MM.1S (cell line): ENCODE measurements at places on chromosomes 11 and 22.

DNA sequence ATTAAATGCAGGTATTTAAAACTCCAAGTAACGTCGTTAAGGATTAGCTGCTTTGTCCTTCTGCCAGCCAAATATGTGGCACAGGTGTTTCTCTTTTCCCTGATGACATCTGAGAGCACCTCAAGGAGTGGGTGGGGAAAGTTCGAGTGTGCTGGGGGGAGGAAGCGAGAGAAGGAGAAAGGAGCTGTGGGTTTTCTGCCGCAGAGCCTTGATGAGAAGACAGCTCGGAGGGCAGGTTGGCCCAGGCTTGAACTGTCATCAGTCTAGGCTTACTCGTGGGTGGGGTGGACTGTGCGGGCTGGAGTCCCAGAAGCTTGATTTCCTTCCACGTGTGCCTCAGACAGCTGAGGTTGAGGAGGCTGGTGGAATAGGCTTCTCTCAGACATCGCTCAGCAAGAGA lies 15.2 kb upstream of the SORL1-AS1 start:
- DNase-seq = no peak

DNA sequence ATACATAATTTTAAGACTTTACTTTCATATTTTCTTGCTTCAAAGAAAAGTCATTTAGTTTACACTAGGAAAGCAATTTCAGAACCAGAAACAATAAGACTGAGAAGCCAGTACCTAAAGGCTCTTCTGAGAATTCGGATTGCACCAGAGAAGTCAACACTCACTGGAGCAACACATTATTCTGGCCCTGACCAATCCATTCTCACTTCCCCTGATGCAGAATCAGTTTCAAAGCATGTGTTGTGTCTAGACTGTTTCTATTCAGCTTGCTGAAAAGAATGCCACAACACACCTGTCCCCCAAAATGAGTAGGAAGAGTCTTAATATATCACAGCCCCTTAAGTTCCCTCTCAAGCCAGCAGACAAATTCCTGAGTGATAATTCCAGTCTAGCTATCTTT lies 1074.3 kb upstream of the TENM4 start:
- DNase-seq = peak; percentile 60

GRCh38 chr11:68216171-68216938 lies 3.3 kb upstream of the KMT5B start:
- no peak for DNase-seq

DNA sequence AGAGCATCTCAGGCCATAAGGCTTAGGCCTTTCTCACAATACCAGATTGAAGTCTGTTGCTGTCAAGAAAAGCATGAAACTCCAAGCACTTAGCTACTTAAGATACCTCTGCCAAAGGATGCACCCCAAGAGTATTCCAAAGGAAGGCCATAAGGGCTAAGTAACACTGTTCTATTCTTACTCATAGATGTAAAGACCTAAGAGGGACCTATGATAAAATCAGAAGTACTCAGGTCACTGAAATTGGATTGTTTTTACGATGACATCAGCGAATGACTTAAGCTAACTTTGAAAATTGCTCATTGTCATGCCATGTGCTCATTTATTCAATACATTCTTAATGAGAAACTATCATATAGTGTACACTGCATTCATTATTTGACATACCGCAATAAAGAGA lies 172.8 kb downstream of the KCNA4 start:
- no peak for DNase-seq

DNA sequence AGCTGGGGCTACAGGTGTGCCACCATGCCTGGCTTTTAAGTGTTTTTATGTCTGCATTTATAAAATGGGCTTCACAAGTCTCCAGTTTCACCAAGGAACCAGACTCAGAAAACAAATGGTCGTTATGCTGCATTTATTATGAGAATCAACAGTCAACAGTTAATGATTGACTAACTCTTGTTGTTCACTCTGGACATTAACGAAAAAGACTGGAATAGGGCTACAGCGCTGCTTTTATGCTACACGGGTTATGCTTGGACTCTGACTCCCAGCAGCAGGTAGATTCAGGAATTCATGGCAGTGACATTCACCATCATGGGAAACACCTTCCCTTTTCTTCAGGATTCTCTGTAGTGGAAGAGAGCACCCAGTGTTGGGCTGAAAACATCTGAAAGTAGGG lies 44.4 kb upstream of the CHKA start:
- DNase-seq = no peak

- DNase-seq = no peak
These were observed 45.9 kb upstream of the RTL6 start for GRCh38 chr22:44543781-44544477.

DNA sequence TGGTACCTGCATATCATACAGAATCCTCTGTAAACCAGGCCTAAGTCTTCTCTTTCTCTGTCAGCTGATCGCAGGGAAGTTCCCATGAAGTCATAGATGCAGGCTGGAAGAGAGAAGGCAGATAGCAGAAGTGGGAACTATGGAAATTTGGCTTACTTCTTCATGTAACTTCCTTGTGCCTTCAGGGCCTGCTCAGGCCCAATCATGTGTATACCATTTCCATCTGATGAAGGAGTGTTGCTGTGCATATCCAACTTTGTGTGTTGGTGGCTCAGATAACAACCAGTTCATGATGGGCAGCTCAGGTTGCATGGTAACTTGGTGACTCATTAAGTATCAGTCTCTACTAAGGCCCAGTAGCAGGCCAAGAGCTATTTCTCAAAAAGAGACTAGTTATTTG lies 53.1 kb upstream of the CEP295 start:
- DNase-seq = no peak

- no peak for DNase-seq
These were observed 53.5 kb upstream of the CCDC188 start for GRCh38 chr22:20204311-20204710.

GRCh38 chr11:69512136-69512535 lies 30.7 kb downstream of the LINC01488 start:
- DNase-seq = no peak

- DNase-seq = no peak
These were observed 23.7 kb downstream of the JAML start for GRCh38 chr11:118200901-118201680.

DNA sequence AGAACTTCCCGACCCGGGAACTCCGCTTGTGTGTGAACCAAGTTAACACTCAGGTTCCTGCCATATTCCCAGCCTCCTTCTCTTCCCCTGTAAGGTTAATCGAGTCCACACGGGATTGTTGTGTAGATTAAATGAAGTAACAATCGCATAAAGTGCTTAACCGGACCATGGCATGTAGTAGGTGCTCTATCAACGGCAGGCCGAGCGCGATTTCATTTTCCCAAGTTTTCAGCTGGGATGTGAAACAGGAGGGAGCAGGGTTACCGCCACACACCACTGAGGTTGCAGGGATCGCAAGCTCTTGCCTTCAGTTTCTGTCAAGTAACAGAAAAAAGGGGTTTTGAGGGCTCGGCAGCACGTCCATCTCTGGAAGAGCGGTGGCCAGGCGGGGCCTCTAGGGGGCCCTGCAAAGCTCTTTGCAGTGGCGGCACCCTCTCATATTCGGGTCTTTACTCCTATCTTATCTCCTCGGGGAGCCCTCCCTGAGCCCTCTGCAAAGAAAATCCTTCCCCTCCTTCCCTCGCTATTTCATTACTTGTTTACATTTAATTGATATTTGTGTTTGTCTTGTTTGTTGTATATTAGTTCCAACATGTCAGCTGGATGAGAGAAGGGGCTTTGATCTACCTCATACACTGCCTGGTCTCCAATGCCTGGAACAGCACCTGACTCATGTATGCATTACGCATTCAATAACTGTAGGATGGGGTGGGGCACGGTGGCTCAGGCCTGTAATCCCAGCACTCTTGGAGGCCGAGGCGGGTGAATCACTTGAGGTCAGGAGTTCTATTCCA lies 816 bp upstream of the PLEKHA7 start:
- DNase-seq = peak; percentile 71

DNA sequence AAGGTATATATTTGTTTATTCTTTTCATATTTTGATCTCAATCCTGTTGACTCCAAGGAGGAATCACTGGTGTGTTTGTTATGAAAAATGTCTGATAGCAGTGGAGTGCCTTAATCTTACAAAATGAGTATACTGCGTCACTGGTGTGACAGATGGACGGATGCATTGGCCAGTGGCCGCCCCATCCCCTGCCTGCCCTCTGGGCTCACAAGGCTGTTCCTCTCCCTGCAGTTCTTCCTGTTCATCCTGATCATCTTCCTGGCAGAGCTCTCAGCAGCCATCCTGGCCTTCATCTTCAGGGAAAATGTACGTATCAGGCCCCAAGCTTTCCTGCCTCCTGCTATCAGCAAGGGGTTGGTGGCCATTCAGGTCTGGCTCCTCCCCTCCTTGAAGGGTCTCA lies 32.9 kb downstream of the TP53I11 start:
- no peak for DNase-seq

- DNase-seq = no peak
These were observed 1.4 kb downstream of the PACSIN3 start for GRCh38 chr11:47184711-47185304.

GRCh38 chr11:70517988-70518907 lies 119.9 kb downstream of the CTTN start:
- no peak for DNase-seq

GRCh38 chr11:2828585-2829330 lies 56.8 kb downstream of the CDKN1C start:
- no peak for DNase-seq

- DNase-seq = no peak
These were observed 83.7 kb upstream of the ARHGAP32 start for GRCh38 chr11:129275828-129276227.

DNA sequence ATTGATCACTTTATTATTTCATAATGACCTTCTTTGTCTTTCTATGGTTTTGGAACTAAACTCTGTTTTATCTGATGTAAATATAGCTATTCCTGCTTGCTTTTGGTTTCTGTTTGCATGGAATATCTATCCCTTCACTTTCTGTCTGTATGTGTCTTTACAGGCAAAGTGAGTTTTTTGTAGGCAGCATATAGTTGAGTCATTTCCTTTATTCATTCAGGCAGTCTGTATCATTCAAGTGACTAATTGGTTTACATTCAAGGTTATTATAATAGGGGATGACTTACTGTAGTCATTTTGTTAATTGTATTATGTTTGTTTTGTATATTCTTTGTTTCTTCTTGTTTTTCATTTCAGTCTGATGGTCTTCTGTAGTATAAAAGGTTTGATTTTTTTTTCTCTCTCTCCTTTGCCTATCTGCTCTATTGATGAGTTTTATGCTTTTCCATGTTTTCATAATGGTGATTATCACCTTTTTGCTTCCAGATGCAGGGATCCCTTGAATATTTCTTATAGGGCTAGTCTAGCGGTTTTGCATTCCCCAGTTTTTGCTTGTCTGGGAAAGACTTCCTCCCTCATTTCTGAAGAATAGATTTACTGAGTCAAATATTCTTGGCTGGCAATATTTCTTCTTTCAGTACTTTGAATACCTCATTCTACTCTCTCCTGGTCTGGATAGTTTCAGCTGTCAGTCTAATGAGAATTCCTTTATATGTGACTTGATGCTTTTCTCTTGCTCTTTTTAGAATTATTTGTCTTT lies 50.4 kb downstream of the GDPD4 start:
- no peak for DNase-seq

- no peak for DNase-seq
These were observed 64.0 kb downstream of the OTOG start for GRCh38 chr11:17611049-17611448.

GRCh38 chr11:72070491-72070890 lies 9.9 kb downstream of the NUMA1 start:
- no peak for DNase-seq

DNA sequence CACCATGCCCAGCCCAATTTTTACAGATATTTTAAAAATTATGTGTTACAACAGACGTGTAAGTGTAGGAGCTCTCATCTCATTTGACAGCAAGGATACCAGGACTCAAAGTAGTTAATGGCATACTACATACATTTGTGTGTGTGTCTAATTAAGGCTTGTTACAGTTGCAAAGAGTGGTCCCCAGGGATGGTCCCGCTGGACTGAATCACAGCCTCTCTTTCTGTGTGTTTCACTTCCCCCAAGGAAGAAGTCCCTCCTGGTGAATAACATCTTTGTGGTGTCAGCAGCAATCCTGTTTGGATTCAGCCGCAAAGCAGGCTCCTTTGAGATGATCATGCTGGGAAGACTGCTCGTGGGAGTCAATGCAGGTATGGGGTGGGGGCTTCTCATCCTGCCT lies 17.2 kb downstream of the SLC2A11 start:
- DNase-seq = no peak

GRCh38 chr22:29207562-29208501 lies 2.1 kb downstream of the EMID1 start:
- DNase-seq = no peak

- no peak for DNase-seq
These were observed 14.2 kb upstream of the UVRAG start for GRCh38 chr11:75800728-75801361.

DNA sequence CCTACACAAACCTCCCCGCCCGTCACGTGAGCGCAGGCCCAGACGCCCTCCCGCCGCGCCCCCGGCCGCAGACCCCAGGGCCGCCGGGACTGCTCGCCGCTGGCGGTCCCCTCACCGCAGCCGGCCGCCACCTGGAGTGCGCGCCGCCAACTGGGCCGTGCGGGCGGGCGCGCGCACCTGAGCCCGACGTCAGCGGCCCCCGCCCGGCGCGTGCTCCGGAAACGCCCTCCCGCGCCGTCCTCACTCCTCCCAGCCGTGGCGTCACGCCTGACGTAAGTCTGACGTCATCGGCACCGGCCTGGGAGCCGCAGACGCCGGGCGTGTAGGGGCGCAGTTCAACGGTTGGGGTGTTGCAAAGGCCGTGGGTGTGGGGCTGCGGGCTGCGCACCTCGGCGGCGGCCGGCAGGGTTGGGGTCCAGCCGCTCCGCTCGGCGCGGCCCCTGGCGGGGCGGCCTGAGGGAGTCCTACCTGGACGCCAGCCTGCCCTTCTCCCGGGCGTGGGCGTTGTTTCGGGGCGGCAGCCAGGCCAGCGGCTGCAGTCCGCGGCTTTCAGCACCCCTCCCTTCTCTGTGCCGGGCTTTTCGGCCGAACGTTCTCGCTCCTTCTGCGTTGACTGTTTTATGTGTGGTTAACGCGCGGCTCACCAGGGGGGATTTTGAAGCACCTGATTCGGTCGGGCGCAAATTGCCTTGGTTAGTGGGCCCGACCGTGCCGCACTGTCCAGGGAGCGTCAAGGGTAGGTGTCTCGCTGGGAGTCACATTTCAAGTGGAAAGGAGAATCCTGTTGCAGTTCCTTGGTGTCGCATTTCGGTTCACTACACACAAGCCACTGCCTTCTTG lies at the start of gene JOSD1:
Gene JOSD1 (minus strand): TSS at position 155 of the 840 bp plus-strand sequence. CDS start 956 bp downstream, outside the sequence.
- peak; percentile 97 for DNase-seq
